ENCODE measurements at places on chromosomes 16 and 17.

DNA sequence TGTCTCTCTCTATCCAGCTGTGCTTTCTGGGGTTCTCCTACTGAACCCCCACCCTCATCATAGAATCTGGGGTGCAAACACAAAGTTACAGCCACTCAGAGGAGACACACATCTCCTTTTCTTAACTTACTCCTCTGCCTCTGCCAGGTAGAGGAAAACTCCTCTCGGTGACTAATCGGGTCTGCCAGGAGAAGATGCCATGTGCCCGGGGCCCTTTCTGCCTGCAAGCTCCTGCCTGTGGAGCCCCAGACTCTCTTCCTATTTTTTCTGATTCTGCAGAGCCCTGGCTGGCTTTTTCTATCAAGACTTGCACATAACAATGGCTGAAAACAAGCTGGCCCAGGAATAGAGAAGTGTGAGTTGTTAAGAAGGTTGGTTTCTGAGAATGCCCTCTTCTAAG, 10.4 kb downstream of the SLC6A4 start:
- DNase-seq: no peak

- no peak for DNase-seq
These were observed 3.6 kb upstream of the WDR24 start for GRCh38 chr16:693766-694165.

DNA sequence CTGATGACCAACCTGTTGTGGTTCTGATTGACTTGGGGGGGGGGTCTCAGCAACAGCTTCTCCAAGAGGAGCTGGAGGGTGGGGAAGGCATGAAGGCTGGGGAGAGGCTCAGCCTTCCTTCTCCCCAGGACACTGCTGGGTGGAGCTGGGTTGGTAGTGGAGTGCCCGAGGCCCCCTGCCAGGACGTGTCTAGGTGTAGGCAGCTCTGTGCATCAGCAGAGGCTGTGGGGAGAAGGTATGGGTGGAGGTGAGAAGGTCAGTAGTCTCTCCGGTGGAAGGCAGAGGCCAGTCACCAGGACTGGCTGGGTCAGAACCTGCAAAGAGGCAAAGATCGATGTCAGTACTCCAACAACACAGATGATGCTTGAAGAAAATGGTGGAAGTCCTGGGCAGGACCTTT, 3.9 kb downstream of the CHAD start:
- DNase-seq: no peak

DNA sequence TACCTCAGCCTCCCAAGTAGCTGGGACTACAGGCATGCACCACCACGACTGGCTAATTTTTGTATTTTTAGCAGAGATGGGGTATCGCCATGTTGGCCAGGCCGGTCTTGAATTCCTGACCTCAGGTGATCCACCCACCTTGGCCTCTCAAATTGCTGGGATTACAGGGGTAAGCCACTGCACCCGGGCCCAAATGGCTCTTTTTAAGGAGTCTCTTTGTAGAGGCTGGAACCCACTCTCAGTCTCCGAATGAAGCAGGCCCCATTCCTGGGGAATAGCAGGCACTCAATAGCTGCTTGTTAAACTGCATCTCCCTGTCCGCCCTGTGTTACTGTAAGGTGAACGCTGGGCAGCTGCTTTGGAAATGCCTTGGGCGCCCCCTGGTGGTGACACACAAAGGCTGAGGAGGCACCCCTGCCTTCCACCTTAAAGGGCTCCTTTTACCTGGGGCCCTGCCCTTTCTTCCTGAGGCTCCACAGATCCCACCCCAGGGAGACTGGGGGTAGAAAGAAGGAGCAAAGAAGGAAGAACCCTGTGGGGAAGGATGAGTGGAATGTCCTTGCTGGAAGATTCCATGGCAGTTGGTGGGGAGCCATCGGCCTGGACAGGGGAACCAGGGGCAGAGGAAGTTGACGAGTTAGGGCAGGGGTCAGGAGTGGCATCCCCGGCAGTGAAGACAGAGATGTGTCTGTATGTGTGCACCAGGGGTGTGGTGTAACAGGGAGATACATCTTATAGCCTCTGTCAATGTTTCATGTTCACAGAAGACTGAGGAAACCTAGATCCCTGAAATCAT, 6.1 kb upstream of the SP2 start:
- peak; percentile 86 for DNase-seq

DNA sequence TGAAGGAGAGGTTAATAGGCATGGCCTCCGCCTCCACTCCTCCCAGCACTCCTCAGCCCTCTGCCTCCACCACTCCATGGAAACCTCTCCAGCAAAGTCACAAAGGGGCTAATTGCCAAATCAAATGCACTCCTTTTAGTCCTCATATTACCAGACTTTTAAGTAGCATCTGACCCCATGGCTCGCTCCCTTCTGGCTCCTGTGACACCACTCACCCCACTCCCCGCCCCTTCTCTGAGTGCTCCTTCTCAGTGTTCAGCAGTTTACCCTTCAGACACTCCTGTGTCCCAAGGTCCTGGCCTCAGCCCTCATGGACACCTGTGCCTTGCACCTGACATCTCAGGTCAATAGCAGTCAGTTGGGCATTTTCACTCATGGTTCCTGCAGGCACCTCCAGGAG, 243.5 kb upstream of the CCL2 start:
- no peak for DNase-seq
